Posterior cingulate gyrus (tissue), 11 donors: ENCODE measurements at places on chromosomes 3 and 15.

DNA sequence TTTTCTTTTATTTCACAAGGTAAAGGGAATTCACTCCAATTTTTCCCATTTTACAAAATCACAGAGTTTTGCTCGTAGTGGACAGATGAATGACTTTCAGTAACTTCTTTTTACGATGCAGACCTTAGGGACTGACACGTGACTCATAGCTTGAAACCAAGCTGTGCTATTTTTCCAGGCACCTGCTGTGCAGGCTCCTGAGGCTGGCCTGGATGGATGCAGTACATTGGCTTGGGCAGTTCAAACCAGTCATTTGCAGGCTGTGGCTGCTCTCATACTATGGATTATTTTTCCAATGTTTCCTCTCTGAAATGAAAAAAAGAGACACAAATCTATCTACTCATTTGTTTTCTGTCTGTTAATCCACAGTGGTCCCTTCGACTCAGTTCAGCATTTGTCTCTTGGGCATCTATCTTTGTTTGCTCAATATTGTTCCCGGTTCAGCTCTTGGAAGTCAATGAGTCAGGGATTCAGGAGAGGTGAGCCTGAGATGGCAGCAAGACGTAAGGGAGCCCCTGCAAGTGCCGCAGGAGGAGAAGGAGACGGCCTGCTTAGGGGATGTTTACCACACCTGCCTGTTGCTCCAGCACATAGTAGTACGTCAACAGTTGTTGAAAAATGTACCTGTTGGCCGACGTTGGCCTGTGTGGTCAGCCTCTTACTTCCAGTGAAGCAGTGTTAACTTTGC is 92.8 kb downstream of the SV2B start:
- no peak for DNase-seq

DNA sequence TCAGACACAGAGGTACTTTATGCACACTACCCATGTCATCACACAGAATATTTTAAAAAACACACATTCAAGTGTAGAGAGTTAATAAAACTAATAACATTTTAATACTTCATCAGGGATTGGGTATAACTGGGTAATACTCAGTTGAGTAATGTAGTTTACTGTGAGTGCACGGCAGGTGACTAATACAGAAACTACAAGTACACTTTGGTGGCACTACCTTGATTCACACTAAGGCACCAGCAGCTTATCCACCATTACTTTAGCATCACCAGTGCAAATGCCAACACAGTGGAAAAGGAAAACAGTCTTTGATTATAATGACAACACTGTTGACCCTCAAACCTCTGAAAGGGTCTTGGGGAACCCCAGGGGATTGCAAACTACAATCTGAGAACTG is 33.6 kb downstream of the ZNF280D start:
- DNase-seq = no peak

DNA sequence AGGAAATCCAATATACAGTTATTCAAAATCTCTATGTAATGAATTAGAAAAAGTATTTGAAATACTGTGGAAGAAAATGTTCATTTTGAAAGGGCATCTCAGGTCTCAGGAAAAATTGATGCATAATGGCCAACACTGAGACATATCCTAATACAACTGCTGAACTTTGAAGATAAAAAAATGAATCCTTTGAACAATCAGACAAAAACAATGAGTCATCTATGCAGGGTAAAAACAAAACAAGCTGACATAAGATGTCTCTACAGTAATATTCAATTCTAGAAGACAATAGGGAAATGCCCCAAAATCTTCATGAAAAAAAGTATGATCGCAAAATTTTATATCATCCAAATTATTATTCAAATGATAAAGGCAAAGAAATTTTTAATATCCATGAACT is 34.0 kb upstream of the ZNF280D start:
- no peak for DNase-seq

GRCh38 chr3:13103416-13104058 is 30.3 kb upstream of the IQSEC1 start:
- DNase-seq = no peak

- no peak for DNase-seq
These were observed 103.4 kb upstream of the FHIT start for GRCh38 chr3:61354604-61355003.

- no peak for DNase-seq
These were observed 325.0 kb upstream of the CFAP20DC start for GRCh38 chr3:59374818-59375211.

- no peak for DNase-seq
These were observed 47.9 kb downstream of the CORO2B start for GRCh38 chr15:68626739-68627138.

DNA sequence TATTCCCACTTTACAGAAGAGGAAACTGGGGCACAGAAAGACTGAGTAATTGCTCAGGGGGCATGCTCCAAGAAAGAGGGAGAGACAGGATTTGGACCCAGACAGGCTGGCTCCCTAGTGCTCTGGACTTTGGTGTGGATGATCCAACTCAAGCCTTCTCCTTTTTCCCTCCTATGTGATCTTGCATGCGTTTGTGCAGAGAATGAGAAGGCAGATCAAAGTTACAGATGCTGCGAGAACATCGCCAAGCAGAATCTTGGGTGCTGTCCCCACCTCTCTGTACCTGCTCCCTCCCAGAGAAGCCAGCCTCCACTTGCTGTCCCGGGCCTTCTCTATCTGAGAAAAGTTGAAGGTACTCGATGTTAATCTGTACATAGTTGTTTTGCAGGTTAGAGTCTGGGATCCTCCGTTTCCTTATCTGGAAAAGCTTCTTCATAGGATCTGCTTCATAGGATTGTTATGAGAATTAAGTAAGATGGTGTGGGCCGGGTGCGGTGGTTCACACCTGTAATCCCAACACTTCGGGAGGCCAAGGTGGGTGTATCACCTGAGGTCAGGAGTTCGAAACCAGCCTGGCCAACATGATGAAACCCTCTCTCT is 10.2 kb downstream of the GNB5 start:
- DNase-seq = no peak

GRCh38 chr3:168083906-168084305 is 11.8 kb downstream of the GOLIM4 start:
- no peak for DNase-seq

GRCh38 chr15:41806291-41807181 is 21.4 kb upstream of the JMJD7 start:
- DNase-seq = no peak

- no peak for DNase-seq
These were observed 65.3 kb upstream of the IGF1R start for GRCh38 chr15:98582900-98583554.

DNA sequence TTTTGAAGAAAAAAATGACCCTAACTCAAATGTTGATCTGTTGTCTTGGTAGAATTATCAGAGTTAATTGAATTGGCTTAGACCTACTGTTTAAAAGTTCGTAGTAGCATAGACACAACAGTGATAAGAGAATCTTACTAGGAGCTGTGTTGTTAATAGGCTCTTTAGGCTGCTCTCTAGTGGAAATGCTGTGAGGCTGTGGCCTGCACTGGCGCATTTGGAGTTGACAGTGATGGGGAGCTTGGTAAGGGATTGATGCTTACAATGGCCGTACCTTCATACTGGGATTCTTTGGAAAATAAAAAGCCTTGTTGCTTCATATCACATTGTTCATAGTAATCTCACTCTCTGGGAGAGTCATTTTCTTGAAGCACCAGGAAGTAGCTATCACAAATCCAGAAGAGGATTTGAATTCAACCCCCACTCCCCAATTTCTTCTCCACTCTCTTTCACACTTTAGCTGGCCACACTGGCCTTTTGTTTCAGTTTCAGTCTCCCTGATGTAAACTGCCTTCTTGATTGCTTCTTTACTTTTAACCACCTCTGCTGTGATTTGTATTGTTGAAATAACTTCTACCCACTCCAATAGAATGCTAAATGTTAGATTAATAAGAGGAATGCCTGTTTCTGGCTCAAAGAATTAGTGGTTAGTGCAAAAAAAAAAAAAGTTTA is 56.6 kb downstream of the CEP63 start:
- DNase-seq = no peak
